Suppressor macrophage (primary cell): ENCODE measurements at places on chromosomes 4 and X.

GRCh38 chr4:84126061-84126787 lies 372.9 kb downstream of the NKX6-1 start:
- no peak for DNase-seq

GRCh38 chr4:23993373-23993772 lies 103.5 kb upstream of the PPARGC1A start:
- no peak for DNase-seq

DNA sequence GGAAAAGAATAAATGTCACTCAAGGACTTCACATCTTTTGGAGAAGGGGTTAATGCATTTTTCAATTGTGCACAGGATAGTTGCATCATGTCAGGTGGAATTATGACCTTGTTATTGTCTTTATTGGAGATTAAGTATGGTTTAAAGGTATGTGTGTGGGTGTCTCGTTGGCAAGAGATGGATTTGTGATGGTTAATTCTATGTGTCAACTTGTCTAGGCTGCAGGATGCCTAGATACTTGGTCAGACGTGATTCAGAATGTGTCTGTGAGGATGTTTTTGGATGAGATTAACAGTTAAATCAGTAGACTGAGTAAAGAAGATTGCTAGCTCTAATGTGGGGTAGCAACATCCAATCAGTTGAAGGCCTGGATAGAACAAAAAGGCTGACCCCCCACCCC lies 42.2 kb upstream of the HSD17B10 start:
- DNase-seq = no peak

GRCh38 chr4:38957893-38958292 lies 74.3 kb downstream of the TMEM156 start:
- no peak for DNase-seq

DNA sequence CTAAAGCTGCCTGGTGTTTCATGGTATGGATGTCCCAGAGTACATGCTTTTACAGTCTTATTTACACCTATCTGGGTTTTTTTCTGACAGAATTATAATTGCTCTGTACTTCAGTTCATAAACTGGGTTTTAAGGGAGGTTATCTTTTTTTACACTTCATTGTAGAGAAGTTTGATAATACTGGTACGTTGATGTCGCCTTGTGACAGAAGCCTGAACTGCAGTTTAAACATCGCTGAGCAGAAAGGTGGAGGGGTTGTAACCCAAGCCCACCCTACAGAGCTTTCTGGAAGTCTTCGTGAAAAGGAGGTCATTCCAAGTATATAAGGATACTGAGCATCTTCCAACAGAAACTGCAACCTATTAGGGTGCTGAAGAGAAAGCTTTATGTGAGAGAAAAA lies 46.4 kb downstream of the BEX1 start:
- DNase-seq = no peak

DNA sequence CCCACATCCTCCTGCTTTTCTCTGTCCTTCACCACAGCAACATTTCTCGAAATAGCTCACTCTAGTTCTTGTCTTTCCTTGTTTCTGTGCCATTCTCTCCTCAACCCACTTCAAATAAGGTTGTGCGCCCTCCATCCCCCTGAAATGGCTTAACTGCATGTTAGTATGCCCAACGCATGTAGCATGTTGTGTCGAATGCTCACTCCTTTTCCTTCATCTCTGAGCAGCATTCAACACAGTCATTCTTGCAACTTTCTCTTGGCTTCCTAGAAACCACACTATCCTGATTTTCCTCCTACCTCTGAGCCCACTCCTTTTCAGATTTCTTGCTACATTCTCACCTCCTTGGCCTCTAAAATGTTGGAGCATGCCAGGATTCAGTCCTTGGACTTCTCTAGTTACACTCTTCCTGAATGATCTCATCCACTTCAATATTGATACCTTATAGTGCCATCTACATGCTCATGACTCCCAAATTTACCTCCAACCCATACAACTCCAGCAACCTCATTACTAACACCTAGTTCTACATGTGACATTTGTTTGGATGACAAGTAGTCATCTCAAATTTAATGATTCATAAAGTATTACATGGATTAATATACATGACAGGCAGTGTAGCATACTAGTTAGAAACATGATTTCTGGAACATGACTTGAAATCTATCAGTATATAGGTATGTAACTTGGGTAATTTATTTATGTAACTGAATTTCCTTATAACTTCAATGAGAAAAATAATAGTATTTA lies 22.3 kb downstream of the RBMX start:
- no peak for DNase-seq

- no peak for DNase-seq
Observed at GRCh38 chr4:155085843-155086530, 122.4 kb upstream of the NPY2R start.

- no peak for DNase-seq
Observed at GRCh38 chr4:182745237-182745636, 171.9 kb downstream of the DCTD start.

DNA sequence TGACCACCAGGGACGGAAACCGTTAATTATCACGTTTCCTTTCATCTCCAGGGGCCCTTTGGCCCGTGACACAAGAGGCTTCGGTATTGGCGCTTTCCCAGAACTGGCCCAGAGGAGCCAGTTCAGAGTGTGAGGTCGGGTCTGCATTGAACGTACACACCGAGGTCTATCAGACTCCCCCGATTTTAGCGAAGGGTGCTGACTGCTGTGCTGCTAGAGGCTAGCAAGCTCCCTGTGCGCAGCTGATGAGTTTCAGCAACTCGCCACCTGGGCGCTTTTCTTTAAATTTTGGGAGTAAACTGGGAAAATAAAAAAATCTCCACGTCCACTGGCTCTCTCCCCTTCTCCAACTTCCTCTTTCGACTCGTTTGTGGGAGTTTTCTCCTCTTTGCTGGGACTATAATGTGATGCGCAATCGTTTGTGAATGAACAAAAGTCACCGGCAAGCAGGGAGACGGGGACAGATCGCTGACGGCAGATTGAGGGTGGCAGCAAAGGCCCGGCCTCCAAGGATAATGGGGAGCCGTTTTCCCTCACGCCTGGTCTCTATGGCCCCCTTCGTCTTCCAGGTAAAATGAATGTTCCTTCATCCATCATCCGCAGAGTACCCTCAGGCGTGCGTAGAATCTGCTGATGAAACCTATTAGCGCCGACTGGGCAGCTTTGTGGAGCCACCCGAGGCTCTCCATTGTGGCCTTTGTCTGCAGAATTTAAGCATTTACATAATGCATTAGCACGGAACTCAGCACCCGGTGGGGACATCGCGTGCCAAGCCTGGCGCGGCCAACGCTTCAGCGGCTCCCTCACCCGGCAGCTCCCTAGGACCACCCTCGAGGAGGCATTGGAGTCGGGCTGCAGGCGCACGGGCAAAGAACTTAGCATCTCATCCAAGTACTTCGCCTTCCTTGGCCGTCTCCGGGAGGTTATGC lies 1.6 kb upstream of the LRAT start:
- DNase-seq = no peak

DNA sequence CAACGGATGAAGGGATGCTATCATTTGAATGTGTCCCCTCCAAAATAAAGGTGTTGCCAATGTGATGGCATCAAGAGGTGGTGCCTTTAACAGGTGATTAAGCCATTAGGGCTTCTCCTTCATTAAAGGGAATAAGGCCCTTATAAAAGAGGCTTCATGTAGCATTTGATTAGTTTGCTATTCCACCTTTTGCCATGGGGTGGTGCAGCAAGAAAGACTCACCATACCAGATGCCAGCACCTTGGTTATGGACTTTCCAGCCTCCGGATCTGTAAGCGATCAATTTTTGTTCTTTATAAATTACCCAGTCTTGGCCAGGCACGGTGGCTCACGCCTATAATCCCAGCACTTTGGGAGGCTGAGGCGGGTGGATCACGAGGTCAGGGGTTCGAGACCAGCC lies 7.9 kb upstream of the SLC25A43 start:
- peak; percentile 24 for DNase-seq

GRCh38 chr4:73836373-73837279 lies at the start of gene CXCL6:
Gene CXCL6 (plus strand): TSS chr4:73836678. CDS start chr4:73836751, 73 bp downstream.
- DNase-seq = peak; percentile 49

DNA sequence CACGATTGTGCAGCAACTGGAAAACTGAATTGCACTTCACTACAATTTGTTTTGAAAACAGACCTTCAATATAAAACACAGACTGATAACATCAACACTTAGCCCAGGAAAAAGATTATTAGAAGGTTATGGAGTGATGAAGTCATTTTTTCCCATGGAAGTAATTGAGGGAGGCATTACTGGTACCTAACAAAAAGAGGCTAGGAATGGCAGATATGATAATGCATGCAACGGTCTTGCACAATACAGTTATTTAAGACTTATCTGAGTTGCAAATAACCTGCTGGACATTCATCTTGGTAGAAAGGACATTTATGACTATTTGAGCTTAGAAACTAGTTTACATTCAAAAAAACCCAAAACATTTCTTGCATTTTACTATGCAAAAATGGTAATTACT lies 1031.9 kb downstream of the FAT4 start:
- no peak for DNase-seq

- DNase-seq = no peak
Observed at GRCh38 chr4:176479767-176480166, 160.0 kb downstream of the SPCS3 start.

DNA sequence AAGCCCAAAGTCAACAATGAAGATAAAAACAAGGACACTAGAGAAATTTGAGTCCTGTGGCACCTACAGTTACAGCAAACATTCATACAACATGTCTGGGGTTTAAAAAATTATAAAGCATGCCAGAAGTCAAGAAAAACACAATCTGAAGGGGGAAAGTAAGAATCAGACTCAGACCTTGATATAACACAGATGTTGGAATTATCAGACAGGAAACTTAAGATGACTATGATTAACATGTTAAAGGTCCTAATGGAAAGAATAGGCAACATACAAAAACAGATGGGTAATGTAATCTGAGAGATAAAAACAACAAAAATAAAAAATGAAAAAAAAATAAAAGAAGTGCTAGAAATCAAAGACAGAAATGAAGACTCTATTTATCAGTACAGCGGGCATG lies 446.5 kb downstream of the SPRY1 start:
- DNase-seq = no peak

DNA sequence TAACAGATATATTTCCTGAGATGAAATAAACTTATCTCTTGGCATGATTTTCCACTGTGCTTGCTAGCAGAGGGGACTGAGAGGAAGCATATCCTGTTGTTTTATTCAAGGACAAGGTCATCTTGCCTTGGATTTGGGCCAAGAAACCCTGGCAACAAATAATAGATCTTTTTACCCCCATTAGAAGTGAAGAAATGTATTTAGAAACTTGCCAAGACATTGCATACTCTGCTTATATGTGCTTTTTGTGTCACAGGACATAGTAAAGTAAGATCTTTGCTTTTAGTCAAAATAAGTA lies 170.2 kb downstream of the RAPGEF2 start:
- DNase-seq = no peak

DNA sequence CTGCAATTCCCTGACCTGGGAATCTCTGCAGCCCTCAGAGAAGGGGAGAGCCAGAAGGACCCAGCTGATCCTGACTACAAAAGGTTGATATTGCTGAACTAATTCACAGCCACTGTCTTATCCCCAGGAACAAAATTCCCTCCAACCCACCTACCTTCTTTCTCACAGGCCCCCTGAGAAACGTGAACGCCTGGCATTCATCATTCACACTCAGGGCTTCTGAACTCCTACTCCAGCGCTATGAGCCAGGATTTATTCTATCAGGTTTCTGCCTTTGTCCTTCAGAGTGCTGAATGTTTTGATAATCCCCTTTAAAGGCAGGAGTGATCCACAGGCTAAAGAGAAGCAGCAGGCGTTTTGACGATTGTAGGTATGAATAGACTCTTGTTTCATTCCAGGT lies 76.5 kb downstream of the KCNIP4 start:
- no peak for DNase-seq

- peak; percentile 85 for DNase-seq
Observed at GRCh38 chr4:162274354-162274753, 110.6 kb upstream of the FSTL5 start.

- DNase-seq = peak; percentile 9
Observed at GRCh38 chrX:53223068-53223693, 1.8 kb downstream of the KDM5C start.

- no peak for DNase-seq
Observed at GRCh38 chr4:77538144-77538543, 67.5 kb upstream of the CXCL13 start.

DNA sequence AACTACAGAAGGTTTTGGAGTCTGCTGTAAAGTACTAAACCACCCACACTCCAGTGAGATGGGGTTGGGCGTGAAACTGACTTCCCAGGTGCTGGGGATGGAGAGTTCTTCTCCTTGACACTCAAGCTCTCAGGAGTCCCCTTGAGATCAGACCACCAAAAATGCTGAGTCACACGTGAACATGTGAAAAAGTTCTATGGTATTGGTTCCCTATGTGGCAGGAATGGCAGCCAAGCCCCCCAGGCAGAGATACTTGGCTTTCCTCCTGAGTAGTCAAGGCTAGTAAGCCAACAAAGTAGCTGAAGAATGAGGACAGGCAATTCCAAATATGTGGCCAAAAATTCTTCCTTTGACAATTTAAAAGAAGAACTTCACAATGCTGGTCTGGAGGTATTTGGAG lies 222.0 kb upstream of the ADAMTS3 start:
- no peak for DNase-seq

DNA sequence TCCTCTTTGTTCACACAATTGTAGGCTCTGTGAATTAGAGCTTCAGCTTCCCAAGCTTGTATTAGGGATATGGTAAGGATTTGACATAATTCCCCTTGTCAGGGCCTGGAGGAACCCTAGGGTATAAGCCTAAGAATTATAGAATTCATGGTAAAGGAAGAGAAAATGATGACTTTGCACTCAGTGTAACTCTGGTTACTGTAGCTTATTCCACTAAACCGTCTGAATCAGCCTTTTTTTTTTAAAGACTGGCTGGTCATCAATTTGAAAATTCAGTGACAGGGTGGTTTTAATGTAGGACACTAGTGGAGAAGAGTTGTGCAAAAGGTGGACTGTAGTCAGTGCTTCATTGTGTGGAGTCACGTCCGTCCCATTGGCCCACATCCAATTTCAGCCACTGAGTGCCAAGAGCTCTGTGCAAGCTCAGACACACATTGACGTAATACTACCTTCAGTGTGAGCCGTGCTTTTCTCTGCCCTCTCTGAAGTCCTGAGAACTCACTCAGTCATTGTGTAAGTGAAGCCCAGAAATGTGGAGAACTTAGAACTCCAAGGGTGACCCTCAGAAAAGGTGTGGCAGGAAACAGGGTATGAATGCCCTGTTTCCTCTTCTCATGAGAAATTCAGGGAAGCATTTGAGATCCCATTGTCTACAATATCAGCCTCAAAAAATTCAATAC lies 449.8 kb downstream of the C4orf33 start:
- DNase-seq = no peak

DNA sequence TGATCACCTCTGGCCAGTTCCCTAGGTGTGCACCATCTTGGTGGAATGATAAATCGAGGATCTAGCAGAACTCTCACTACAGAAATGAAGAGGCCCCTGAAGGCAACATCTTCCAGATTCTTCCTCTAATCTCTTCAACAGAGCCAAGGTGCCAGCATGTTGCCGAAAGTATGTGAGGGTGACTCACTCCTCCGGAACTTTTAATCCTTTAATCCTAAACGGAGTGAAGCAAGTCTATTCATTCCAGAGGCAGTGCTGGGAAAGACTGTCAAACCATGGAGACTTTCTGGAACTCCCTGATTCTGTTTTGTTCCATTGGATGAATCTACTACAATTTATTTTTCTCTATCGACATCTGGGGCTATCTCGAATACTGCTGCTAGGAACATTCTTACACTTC lies 68.7 kb downstream of the SUPT20HL2 start:
- DNase-seq = no peak

- peak; percentile 4 for DNase-seq
Observed at GRCh38 chr4:173121076-173121561, 47.5 kb upstream of the GALNT7 start.
